SJCRH30 (cell line): ENCODE measurements at places on chromosomes 7 and 10. TPM values are rescaled to one million over a fixed set of nuclear protein-coding genes. Genes with fewer than 3 reads are reported as not detected.
A peak's percentile ranks its signal among the peaks of the same experiment; 100 is the strongest.

- DNase-seq: no peak
Measured at GRCh38 chr10:5603091-5603847, 63.1 kb downstream of the ASB13 start.

DNA sequence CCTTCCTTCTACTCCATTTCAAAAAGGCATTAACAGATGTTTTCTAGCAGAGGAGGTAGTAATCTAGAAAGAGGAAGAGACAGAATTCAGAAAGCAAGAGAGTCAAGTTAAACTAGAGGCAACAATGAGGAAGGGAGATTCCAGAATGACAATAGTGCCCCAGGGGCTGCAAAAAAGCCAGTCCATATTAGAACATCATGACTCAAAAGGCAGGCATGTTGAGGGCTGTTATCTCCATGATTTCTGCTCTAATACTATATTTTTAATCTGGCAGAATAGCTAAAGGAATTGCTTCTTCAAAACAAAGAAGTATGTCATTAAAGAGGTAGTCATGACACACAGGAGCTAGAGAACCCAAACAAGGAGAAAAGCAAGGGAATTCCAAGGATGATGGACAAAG, 599.6 kb downstream of the INHBA start:
- no peak for DNase-seq

DNA sequence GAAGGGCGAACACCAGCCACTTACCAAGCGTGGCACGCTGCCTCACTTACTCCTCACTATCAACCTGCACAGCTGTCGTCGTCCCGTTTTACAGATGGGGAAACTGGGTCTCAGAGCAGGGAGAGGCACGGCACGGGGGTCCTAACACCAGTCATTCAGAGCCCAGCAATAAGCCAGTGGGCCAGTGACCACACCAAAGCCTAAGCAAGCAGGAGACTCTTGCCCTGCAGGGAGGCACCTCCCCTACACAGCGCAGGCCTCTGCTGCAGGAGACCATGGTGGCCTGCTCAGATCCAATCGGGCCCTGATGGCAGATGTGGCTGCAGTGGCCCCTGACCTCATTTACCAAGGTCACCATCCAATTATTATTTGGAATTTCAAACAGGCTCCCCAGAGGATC, 4.8 kb downstream of the SLIT1 start:
- no peak for DNase-seq

DNA sequence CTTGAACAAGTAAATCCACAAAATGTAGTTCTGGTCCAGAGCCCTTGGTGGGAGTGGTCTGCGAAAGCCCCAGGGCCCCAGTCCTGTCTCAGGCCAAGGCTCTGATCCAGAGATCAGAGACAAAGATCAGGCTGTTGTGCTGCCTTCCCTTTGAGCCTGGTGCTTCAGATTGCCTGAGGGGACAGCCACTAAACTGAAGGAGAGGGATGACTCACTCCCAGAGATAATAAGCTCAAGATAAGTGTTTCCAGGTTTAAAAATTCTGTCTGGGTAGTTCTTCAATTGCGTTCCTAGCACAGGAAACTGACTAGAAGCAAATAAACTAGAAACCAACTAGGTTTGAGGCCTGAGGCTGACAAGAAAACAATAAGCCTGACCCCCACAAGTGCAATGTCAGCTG, 190.2 kb downstream of the RAMP3 start:
- DNase-seq: peak; percentile 25

DNA sequence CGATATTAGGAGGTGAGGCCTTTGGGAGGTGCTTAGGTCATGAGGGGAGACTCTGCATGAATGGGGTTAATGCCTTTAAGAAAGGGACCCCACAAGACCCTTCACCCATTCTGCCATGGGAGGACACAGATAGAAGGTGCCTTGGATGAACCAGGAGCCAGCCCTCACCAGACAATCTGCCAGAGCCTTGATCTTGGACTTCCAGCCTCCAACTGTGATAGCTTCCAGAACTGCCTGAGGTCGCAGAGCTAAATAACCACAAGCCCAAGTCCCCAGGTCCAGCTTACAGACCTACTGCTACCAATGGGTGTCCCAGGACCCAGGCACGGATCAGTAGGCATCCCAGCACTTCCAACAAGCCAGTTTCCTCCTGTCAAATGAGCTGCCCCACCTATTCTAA, 37.5 kb downstream of the TNS3 start:
- DNase-seq: no peak

GRCh38 chr10:76051007-76051936, 619.8 kb downstream of the LRMDA start:
- no peak for DNase-seq

GRCh38 chr10:73906524-73907447, 4.1 kb upstream of the PLAU start:
- DNase-seq: peak; percentile 99

DNA sequence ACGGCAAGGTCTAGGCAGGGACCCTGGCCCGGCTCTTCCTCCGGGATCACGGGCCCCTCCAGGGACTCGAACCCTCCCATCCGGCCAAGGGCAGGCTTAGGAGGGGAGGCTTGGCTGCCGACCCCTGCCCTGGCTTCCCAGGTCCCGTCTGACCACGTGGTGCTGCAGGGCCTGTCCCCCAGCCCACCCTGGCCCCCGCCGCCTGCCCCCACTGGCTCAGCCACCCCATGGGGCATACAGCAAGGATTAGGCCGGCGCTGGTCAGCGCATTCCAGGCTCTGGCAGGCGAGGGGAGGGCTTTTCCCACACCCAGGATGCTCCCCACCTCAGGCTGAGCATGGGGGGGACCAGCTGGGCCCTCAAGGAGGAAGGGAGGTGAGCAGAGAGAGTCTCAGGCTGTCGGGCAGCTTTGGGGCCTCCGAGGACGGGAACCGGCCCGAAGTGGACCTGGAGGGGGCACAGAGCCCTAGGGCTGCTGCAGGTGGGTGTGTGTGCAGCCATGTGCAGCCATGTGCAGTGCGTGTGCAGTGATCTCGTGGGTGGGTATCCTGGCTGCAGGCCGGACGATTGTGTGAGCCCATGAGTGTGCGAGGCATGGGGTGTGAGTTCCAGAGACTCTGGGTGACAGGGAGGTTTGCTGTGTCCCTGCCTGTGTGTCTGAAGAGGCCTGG, 713 bp upstream of the GRIFIN start:
- DNase-seq: no peak

- no peak for DNase-seq
Measured at GRCh38 chr10:101287183-101287996, 58.1 kb upstream of the LBX1 start.

- no peak for DNase-seq
Measured at GRCh38 chr7:70178211-70178610, 579.9 kb downstream of the AUTS2 start.

- DNase-seq: no peak
Measured at GRCh38 chr10:2212244-2212834, 475.0 kb upstream of the ADARB2 start.

RASSF4 gene
- total RNA-seq: 18.9 and 22.0 TPM in 2 replicates

EBF3 gene
- 13.1 and 13.2 TPM in 2 replicates for total RNA-seq

GBX1 gene
- 0.48 and 0.95 TPM in 2 replicates for total RNA-seq

PLEKHS1 gene
- 6.1 and 7.3 TPM in 2 replicates for total RNA-seq

GNG11 gene
- total RNA-seq: 12.5 and 12.7 TPM in 2 replicates
